ENCODE measurements at places on chromosomes 16 and 17. TPM values are rescaled to one million over a fixed set of nuclear protein-coding genes. Genes with fewer than 3 reads are reported as not detected.

The MT1H gene
- not detected for total RNA-seq

The CLEC10A gene
- not detected for total RNA-seq

The CA4 gene
- total RNA-seq: not detected

The CORO1A gene
- 0.33 TPM for total RNA-seq

The KRTAP9-8 gene
- total RNA-seq: not detected

The CXCL16 gene
- 4.5 TPM for total RNA-seq

The GP1BA gene
- total RNA-seq: not detected

The SLC7A6OS gene
- total RNA-seq: 13.0 TPM

The TUBB3 gene
- total RNA-seq: 308 TPM

The ITGA3 gene
- 463 TPM for total RNA-seq

The KRT16 gene
- total RNA-seq: 1.3 TPM

The ENPP7 gene
- not detected for total RNA-seq

The APOBR gene
- total RNA-seq: not detected

All from smooth muscle cell of the pulmonary artery (primary cell).